ENCODE measurements at places on chromosomes 13 and 19.

DNA sequence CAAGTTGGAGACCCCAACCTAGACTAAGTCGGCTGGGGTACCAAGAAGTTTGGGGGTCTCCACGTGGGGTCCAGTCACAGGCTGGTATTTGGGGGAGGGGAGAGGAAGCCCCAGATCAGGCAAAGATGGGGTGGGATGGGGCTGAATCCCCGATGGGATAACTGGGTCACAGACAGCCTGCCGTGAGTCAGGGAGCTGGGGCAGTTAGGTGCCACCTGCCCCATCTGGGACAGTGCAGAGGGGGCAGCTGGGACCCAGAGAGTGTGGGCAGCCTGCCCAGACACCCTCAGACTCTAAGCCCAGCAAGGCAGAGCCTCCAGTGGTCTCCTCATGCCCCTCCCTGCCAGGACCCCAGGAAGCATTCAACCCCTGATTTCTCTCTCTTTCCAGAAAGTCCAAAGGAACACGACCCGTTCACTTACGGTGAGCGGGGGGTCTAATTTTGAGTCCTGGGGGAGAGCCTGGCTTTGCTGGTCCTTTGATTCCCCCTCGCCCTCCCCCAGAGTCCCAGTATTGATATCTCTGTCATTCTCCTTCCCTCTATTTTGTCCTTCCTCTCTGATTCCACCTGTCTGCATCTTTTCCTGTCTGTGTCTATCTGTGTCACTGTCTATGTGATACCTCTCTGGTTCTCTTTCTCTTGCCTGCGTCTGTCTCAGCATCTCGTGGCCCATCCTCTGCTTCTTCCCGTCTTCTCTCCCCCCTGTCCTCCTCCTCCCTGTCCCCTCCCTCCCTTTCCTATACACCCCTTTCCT, 1.8 kb downstream of the FXYD1 start:
- DNase-seq = no peak

GRCh38 chr19:571566-571974, 826 bp upstream of the BSG start:
- no peak for DNase-seq

DNA sequence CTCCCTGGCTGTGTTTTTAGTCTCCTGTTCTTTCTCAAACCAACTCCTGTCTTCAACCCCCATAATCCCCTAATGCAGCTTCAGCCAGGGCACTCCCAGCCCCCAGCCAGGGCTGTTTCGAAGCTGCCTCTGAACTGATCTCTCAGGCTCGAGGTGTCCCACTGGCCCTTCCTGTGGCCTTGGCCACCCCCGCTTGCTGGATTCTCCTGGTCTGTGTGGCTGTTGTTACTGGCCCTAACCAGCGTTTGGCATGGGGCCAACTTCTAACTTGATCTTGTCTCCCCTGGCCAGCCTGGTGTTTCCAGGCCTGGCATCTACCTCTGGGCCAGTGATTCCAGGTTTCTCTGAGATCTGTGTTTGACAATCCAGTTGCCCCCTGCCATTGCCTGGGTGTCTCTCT, 11.0 kb downstream of the XAB2 start:
- DNase-seq = no peak

DNA sequence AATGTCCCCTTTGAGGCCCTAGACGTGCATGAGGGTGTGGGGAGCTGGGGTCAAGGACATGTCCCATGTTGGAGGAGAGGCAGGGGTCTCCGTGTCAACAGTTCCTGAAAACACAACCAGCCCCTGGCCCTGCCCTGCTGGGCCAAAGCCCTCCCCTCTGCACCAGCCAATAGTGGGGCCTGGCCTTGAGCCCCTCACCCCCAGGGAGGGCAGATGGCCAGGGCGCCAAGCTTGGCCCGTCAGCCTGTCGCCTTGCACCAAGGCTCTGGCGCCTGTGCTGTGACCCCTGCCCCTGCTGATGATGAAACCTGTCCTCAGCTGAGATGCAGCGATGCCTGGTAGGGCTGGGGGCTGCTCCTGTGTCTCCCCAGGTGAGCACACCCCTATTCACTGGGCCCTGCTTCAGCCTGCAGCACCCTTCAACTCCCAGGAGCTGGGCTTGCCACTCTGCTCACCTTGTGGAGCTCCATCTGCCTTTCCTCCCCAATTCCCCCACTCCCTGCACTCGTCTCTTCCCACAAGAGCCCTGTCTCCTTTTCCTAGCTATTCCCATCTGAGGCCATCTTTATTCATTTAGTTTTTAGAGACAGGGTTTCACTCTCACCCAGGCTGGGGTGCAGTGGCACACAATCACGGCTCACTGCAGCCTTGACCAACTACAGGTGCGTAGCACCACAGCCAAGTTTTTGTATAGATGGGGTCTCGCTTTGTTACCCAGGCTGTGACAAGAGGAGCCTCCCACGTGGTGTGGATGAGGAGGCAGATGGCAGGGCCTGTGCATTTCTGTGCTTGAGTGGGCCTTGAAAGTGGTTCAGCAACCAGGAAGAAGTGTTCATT, 2.1 kb upstream of the HAMP start:
- no peak for DNase-seq

GRCh38 chr13:44868397-44868796, 120.9 kb downstream of the NUFIP1 start:
- DNase-seq = no peak

- no peak for DNase-seq
These were observed 1666.0 kb downstream of the EFNB2 start for GRCh38 chr13:104869501-104869900.

- DNase-seq = no peak
These were observed 78.7 kb downstream of the SHISA2 start for GRCh38 chr13:25973085-25973484.

GRCh38 chr13:75042807-75043206, 439.2 kb downstream of the TBC1D4 start:
- no peak for DNase-seq

GRCh38 chr13:30722361-30722760, 13.0 kb upstream of the ALOX5AP start:
- DNase-seq = no peak

GRCh38 chr13:42320375-42320787, 48.4 kb downstream of the AKAP11 start:
- no peak for DNase-seq

DNA sequence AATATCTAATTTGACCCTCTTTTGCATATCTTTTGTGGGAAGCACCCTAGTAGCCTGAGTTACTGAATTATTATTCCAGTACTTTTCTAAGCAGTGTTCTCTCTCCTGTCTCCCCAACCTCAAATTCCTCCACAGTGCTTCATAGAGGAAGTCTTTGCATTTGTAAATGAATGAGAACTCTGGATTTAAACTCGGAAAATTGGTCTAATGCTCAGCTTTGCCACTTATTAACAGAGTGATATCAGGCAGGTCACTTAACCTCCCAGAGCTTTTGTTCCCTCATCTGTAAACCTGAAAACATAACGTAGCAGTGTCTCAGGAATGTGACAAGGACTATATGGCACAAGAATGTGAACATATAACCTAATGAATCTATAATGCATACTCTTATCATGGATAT, 26.2 kb downstream of the FREM2 start:
- no peak for DNase-seq

DNA sequence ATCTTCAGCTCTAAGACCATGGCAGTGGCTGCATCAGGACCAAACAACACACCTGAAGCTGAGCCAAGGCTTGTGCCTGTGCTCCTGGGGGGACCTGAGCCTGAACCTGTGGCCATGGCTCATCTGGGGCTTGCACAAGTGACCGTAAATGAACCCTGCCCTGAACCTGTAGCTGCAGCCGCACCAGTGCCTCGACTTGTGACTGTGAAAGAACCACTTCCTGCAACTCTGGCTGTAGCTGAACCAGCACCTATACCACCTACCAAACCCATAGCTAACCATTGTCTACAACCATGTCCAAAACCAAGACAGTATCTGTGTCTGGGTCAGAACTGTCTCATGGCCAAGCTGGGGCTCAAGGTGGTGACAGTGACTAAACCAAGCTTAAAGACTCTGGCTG, 28.2 kb upstream of the SDHAF1 start:
- no peak for DNase-seq

- no peak for DNase-seq
These were observed 430 bp downstream of the ZNF358 start for GRCh38 chr19:7516333-7516732.

GRCh38 chr19:38666663-38667511, 19.4 kb downstream of the ACTN4 start:
- no peak for DNase-seq
